Stimulated activated CD4-positive, alpha-beta T cell treated with anti-CD3 and anti-CD28 coated beads, Interleukin-4, amount 100 ng/mL, for 24 hours (primary cell): ENCODE measurements at places on chromosomes 7 and 10.

DNA sequence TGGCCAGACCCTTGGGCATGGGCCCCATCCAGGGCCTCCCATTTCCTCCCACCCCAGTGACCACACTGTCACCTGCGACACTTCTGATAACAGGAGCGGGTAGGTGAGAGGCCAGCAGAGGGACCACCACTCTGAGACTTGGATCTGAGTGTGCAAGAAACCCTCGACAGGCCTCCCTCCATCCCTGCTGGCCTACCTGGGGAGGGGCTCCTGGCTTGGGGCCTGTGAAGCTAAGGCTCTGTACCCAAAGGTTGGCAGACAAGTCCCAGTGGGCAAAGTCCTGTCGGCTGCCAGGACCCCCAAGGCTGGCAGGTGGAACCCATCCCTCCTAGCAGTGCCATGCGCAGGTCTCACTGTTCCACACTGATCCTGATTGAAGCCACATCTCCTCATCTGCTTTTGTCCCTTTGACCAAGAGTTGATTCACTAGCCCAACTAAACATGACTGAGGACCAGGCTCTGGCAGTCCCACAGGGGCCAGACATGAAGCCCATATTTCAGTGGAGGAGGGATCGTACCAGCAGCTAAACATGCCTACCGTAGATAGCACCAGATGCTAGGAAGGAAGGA is 1.2 kb upstream of the PGAM2 start:
- DNase-seq: no peak

GRCh38 chr10:132908621-132909295 is 33.6 kb downstream of the CFAP46 start:
- DNase-seq: no peak

DNA sequence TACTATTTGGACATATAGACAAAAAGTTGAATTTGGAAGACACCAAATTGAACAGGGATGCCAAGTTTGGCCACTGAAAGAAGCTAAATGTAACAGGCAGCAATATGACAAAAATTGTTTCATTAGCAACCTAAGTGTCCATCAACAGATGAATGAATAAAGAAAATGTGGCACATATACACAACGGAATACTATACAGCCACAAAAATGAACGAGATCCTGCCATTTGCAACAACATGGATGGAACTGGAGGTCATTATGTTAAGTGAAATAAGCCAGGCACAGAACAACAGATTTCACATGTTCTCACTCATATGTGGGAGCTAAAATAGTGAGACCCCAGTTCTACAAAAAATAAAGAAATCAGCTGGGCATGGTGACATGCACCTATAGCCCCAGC is 43.8 kb downstream of the NEBL start:
- no peak for DNase-seq

- no peak for DNase-seq
Observed at GRCh38 chr10:44895280-44895679, 15.9 kb upstream of the TMEM72 start.

GRCh38 chr7:44486693-44487092 is 3.8 kb downstream of the NUDCD3 start:
- no peak for DNase-seq

DNA sequence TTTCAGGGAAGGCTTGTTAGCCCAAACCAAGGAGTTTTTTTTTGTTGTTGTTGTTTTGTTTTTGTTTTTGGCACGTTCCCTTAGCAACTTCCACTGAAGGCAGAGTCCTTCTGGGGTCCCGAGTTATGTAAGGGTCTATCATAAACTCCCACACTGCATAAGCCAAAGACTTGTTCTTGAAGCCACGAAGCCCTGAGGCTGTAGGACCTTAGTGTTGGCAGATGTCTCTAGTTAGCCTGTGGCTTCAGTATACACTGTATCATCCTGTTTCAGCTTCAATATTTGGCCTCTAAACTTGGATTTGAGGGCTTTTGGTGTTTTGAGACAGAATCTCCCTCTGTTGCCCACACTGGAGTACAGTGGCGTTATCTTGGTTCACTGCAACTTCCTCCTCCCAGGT is 13.6 kb downstream of the KPNA7 start:
- no peak for DNase-seq

DNA sequence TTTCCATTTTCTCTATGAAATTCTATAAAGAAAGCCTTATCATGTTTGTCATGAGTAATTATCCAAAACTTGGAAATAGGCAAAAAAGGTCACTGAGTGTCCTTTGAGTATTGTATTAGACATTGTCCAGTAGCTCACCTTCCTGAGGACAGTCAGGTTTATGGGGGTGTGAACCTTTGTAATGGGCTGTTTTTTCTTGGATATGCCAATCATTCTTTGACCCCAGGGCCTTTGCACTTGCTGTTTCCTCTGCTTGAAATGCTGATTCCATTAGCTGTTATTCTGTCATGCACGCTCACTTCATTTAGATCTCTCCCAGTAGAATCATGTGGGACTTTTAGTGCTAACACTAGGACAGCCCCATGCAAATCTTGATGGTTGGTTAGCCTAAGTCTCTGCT is 4.9 kb downstream of the CCDC172 start:
- no peak for DNase-seq

DNA sequence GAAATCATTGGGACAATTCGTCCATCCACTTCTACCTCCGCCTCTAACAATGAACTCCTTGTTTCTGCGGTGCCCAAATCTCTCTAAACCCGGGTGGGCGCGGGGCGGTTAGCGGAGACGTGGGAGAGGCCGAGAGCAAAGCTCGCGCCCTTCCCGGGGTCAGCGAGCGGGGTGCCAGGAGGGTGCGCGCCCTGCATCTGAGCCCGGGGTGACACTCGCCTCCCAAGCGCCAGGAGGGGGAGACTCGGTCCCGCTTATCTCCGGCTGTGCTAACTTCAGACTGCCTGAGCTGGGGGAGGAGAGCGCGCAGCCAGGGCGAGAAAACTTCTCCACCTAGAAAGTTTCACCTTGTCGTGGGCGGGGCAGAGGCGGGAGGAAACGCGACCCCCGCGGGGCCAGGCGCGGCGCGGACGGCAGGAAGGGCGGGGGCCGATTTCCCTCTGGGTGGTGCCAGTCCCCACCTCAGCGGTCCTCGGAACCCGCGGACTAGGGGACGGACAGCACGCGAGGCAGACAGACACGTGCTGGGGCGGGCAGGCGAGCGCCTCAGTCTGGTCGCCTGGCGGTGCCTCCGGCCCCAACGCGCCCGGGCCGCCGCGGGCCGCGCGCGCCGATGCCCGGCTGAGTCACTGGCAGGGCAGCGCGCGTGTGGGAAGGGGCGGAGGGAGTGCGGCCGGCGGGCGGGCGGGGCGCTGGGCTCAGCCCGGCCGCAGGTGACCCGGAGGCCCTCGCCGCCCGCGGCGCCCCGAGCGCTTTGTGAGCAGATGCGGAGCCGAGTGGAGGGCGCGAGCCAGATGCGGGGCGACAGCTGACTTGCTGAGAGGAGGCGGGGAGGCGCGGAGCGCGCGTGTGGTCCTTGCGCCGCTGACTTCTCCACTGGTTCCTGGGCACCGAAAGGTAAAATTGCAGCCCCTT is at the start of gene MET:
Gene MET, plus strand, starts transcription at position 516 of the 915 bp plus-strand sequence. CDS start 26,889 bp downstream, outside the sequence.
- DNase-seq: peak; percentile 35

DNA sequence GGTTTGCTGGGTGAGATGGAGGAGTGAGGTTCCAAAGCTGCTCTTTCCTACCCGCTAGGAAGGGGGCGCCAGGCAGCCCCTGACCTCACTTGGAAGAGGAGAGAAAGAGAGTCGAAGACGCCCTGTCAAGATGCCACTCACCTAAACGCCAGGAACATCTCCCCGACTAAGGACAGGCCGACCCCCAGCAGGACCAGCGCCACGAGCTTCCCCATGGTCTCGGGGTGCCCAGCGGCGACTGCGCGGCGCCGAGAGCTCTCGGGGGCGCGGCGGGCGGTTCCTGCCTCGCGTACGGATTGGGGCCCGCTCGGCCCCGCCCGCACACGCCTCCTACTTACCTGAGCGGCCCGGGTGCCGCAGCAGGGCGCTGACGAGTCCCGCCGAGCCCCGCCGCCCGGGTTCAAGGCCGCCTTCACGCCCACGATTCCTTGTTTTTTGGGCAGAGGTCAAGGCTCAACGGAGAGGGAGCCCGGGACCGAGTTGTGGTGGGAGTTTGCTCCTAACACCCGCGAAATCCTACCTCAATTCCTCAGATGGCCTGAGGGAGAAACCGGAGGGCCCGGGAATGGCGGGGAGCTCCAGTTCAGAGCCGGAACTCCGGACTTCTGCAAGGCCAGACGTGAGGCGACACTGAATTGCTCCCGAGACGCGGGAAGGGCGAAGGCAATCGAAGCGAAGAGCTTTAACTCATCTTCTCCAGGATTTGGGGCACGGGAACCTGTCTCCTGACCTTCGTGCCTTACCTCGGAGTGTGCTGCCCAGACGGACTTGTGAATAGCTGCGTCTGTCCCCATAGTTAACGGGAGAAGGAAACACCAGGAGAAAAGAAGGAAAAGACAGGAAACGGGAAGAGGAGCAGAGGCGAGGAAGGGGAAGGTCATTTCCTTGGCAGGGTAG is at the start of gene PON3:
Gene PON3, minus strand, starts transcription at position 240 of the 897 bp plus-strand sequence. Its CDS starts 25 bp downstream, at position 215.
- DNase-seq: no peak

GRCh38 chr7:48389977-48390376 is 218.7 kb downstream of the ABCA13 start:
- no peak for DNase-seq

DNA sequence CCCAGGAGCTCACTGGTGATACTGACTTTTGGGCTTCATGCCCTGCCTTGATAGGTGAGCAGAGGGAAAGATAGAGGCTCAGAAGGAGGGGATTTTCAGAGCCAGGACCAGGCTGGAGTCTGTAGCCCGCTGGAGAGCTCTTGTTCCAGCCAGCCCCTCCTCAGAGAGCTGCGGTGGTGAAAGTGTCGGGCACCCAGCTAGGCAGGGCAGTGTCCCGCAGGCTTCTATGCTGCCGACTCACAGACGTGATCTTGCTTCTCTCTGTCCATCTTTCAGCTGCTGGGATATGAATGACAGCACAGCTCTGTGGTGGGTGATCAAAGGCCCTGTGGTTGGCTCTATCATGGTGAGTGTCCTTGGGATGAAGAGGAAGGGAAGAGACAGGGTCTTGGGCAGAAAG is 35.2 kb downstream of the ADCYAP1R1 start:
- DNase-seq: no peak

DNA sequence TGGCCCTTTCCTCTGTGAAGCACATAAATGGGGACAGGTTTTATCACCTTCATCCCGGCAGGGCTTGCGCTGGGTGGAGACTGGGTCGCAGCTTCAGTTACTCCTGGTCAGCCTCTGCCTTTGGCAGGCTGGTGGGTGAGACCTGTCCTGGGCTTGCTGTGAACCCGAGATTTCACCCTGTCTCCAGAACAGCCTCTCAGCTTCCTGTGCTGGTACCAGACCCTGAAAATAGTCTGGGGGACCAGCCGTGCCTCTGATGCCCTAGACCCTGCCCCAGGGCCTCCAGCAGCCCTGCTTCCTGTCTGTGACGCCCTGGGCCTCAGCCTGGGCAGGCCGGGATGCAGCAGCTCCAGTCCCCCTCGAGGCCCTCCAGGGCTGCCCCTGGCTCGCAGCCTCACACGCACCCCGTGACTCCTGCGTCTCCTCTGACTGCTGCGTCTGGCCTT is 13.2 kb upstream of the PWWP2B start:
- no peak for DNase-seq

DNA sequence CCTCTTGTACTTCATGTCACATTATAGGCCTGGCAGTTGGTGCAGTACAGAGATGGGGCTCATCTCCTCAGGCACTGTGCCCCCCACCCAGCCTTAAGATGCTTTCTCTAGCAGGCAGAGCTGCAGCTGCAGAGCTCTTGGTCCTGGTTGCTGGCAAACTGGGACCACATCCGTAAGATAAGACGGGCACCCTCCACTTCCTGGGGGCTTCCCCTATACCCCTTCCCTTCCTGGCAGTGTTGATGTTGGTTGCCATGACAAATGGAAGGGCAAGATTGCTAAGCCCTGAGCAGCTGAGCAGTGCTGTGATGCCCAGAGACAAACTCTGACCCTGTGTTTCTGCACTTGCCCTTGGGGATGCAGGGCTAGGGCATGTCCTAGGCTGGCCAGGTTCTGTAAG is 103.4 kb upstream of the ANLN start:
- peak; percentile 44 for DNase-seq

DNA sequence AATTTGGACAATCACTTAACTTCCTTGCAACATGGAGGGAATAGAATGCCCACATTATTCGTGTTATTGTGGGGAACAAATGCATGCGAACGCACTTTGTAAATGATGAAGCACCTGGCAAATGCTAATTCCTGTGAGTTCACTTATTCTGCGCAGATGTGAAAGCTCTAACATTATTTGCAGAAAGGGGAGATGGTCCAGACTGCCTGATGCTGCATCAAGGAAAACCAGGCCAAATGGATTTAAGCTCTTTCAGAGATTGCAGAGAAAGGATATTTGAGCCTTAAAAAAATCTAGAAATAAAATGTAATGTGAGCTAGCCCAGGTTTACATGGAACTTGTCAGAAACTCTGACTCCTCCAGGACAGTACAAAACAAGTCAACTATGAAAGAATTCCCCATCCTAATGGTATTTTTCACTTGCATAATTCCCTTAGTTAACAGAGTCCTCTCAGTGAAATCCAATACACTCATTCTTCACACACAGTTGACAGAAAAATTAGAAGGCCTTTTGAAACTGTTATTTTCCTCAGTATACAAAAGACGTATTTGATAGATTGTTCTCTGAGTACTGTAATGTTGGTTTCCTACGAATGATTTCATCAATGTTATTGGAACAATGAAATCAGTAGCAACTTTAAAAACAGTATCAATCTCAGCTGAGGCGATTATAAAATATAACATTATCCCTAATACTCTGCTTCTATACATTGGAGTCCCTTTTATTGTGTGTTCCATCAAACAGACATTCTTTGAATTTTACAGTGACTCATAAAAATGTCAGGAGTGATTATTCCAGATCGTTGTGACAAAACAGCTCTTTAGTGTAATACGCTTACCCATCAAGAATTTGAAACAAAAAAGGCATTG is 136.3 kb upstream of the ANK3 start:
- no peak for DNase-seq

DNA sequence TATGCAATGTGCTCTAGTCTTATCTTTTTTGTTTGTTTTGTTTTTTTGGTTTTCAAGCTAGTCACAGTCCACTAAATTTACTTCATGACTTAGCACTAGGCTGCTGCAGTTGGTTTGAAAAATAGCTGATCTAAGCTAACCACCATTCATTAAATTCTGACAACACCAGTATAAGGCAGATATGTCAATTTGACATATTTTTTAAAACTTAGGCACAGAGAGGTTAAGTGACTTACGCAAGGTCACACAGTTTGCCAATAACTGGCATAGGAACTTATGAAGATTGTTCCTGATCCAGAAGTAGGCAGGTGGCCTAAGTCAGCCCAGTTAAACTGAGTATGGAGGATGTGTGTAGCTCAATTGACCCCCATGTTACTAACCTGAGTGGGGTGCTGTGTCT is 377.3 kb upstream of the NFE2L3 start:
- no peak for DNase-seq

- DNase-seq: no peak
Observed at GRCh38 chr10:123621492-123621891, 44.7 kb upstream of the GPR26 start.

DNA sequence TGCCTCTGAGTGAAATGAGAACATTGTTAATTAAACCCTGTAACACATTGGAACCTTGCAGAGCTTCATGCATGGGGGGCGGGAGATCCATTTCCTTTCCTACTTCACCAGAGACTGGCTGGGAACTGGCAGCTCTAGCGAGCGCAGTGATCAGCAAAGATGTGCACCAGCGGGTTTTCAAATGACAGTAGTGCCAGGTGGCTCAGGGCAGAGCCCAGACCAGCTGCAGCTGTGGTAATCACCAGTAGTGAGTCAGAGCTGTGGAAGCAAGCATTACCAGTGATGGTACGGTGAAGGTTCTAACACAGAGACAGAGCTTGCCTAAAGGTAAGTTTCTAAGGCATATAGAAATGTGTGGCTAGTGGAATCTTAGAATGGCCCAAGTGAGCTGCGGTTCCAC is 1009.7 kb upstream of the CELF2 start:
- no peak for DNase-seq

GRCh38 chr10:29151005-29151404 is 137.9 kb upstream of the LYZL1 start:
- DNase-seq: no peak
